Naive B cell (primary cell): ENCODE measurements at places on chromosomes 7 and 10.

GRCh38 chr7:65287023-65287422 lies 86.6 kb upstream of the ZNF92 start:
- no peak for DNase-seq

GRCh38 chr10:124596962-124597845 lies 135.6 kb downstream of the LHPP start:
- DNase-seq = no peak

GRCh38 chr10:4062072-4062471 lies 277.1 kb upstream of the KLF6 start:
- DNase-seq = no peak

DNA sequence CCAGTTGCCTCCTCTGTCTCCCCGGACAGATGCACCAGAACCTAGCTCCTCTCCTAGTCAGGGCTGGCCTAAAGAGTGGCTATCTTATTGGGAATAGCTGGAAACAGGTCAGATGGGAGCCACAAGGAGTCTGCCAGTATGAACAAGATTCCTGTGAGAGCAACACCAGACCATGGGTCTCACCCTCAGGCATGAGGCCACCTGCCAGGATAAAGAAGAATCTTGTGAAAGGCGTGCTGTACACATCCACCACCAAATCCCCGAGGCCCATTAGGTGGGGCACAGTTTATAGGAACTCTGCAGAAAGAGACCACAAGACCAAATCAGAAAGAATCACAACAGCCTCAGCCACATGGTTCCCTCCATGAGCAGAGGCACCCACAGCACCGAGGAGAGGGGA lies 325.9 kb downstream of the TNS3 start:
- DNase-seq = no peak

- DNase-seq = no peak
These were observed 466.4 kb upstream of the ZMIZ1 start for GRCh38 chr10:78602201-78602932.

DNA sequence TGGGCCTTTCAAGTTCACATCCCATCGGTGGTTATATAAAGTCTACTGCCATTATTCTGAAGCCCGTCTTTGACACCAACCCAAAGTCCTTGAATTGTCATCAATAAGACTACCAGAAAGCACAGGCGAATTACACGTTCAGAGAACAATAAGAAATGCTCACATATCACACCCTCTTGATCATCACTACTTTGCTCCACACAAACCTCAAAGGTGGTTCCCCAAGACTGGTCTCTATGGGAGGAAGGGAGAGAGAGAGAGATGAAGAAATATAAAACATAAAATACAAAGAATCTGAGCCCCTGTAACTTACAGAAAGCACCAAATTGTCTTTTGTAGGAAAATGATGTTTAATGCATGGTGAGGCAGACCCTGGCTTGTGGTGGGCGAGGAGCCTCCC lies 4.4 kb downstream of the HIPK2 start:
- no peak for DNase-seq

- DNase-seq = no peak
These were observed 2.6 kb downstream of the ST7 start for GRCh38 chr7:116955801-116956476.

GRCh38 chr10:34171957-34172527 lies 643.1 kb downstream of the PARD3 start:
- no peak for DNase-seq

- no peak for DNase-seq
These were observed 16.9 kb downstream of the CPA1 start for GRCh38 chr7:130397051-130397757.

DNA sequence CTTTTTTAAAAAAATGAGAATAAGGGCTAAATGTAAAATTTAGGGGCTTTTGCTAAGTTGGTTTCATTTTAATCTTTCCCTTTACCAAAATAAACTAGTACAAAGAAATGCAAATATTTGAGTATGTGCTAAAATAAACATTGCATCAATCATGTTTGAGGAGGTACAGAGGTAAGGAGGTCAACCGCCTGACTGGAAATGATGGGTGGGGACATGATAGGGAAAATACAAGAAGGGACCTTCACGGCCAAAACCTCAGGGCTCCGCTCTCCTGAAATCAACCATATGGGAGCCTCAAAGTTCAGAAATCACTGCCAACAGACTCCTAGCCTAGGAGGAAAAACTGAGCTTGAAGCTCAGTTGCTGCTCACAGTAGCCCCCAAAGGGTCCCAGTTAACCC lies 207.6 kb downstream of the AHR start:
- DNase-seq = no peak

DNA sequence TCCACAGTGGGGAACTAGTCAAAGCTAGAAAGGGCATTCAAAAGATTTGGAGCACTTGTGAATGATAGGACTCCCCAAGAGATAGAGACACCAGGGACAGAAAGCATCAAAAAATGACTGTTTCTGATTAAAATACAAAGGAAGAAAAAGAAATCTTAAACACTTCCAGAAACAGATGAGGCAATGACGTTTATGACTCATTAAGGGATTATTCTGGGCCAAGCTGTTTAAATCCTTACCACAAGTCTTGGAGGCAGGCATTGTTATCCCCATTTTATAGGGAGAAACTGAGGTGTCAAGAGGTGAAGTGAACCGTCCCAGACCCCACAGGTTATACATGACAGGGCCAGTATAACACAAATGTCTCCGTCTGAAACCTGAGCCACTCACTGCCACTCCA lies 68.3 kb upstream of the AMPH start:
- no peak for DNase-seq

GRCh38 chr10:14924013-14924412 lies 29.9 kb downstream of the DCLRE1C start:
- DNase-seq = no peak

GRCh38 chr10:77724820-77725219 lies 87.2 kb upstream of the KCNMA1 start:
- DNase-seq = no peak

- no peak for DNase-seq
These were observed 287.2 kb downstream of the ETV1 start for GRCh38 chr7:13702251-13702650.

- no peak for DNase-seq
These were observed 119.5 kb upstream of the PRSS1 start for GRCh38 chr7:142629588-142630260.

DNA sequence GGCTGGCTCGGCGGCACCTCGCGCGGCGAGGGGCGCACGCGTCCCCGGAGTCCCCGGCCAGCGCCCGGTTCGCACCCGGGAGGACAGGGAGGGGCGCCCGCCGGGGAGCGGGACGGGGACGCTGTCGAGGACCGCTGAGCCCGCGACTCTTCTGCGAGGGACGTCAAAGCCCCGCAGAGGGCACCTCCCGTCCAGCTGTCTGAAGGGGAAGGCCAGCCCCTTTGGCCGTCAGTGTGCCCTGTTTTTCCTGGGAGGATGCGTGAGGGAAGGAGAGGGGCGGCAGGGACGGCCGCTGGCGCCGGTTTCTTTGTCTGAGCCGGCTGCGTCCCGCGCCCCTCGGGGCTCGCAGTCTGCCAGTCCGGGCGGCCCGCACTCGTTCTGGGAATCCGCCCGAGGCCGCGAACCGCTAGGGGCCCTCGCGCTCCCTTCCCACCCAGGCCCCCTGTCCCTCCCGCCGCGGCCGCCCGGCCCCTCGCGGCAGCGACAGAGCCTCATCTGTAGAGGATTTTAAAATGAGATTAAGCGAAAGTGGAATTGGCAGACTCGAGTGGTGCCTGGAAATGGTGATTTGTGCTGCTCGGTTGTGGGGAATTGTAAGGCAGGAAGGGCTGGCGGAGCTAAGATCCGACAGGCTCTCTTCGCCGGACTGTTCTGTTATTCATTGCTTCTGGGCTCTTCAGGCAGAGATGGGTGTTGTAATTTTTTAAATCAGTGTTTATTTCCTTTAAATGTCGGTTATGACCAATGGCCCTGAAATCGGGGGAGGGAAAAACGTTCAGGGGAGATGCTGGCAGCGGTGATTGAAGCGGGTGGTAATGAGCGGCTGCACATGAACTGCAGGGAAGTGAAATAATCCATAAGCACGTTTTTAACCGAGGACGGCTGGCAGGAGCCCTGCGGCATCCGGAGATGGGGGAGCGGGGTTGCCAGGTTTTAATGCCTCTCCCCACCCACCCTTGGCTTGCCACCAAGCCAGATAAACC lies 618 bp upstream of the RELN start:
- no peak for DNase-seq

- DNase-seq = no peak
These were observed 73.3 kb downstream of the NRCAM start for GRCh38 chr7:108382932-108383331.

GRCh38 chr10:30540276-30540675 lies 89.3 kb downstream of the LYZL2 start:
- DNase-seq = no peak

DNA sequence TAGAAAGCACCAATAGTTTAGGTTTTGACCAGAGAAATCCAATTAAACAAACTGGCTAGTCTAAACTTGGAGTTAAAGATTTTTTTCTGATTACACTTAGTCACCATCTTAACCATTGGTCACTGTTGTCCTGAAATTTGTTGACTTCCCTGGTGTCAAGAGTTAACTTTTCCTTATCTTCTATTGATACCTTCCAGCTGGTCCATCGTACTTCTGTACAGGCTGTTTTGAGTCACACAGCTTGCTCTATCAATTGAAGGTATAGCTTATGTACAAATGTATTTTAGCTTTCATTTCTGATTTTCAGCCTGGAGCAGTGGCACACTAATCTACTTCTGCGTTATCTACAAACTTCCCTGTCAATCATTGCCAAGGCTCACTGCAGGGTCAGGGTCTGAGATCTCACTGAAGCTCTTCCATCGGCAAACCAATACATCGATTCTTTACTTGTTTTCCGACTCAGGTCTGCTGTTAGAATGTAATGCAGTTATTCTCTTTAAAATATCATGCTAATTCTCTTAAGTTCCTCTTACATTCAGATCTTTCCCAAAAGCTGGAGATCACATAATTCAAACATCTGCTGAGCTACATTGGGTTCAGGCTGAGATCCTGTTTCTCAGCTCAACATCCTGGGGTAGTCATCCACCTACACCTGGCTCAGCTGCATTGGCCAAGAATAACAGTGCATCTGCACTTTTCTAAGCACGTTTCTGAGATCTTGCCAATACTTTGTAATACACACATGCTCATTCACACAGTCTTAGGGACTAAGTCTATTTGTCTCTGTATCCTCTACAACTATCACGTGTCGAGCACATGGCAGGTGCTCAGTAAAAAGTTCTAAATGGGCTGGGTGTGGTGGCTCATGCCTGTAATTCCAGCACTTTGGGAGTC lies 11.3 kb downstream of the MRPS33 start:
- no peak for DNase-seq

DNA sequence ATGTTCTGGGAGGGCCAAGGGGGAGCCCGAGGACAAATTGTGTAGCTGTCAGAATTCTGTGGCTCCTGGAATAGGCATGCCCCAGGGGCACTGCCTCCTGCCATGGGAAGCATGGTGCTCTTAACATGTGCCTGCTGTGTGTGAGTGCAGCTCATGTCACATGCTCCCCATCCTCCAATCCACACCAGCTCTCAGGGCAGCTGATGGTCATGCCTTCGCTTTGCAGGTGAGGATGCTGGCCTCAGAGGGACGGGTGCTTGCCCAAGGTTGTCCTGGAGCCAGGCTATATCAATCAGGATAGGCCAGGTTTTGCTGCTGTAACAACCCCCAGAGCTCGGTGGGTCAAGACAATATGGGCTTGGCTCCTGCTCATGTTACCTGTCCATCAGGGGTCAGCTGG lies 303.4 kb downstream of the RPS24 start:
- DNase-seq = no peak

- DNase-seq = no peak
These were observed 1342.6 kb downstream of the REEP3 start for GRCh38 chr10:64863836-64864235.

DNA sequence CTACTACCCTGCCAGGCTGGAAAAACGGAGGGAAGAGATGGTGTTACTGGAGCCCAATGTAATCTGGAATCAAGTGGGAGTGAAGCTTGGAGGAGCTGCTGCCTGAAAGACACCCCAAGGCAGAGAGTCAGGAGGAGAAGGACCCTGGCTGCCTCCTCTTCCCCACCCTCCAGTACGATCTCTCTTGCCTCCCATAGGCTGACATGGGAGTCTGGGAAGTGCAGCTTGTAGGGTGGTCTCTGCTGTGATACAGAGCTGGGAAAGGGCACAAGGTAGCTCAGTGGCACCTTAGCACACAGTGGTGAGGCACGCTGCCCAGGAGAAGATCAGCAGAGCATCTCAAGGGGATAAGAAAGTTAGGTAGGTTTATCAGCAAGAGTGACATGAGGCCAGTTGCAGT lies 35.9 kb downstream of the EMX2 start:
- DNase-seq = no peak

GRCh38 chr10:76479103-76479790 lies 1047.8 kb downstream of the LRMDA start:
- DNase-seq = no peak

GRCh38 chr10:101763141-101763846 lies 12.6 kb downstream of the FGF8 start:
- DNase-seq = no peak

- DNase-seq = no peak
These were observed 29.7 kb upstream of the DDC start for GRCh38 chr7:50594734-50595485.

- DNase-seq = no peak
These were observed 61.6 kb downstream of the CCDC71L start for GRCh38 chr7:106599343-106599698.

- DNase-seq = no peak
These were observed 121.7 kb downstream of the MACC1 start for GRCh38 chr7:20095436-20095835.

DNA sequence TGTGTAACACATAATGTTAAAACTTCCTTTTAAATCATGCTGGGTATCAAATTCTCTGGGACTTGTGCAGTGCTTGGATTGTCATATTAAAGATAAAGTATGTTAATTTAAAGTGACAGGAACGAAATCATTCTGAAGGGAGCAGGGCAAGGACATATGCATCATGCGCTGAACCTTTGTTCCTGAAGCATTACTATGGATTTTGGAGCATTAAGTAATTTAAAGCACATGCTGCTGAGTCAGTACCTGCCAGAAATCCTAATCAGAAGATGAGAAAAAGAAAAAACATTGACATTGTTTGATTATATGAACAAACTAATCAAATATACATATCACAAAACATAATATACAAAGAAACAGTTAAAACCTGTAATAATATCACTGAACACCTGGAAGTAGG lies 101.4 kb downstream of the MICU1 start:
- no peak for DNase-seq

- DNase-seq = no peak
These were observed 120.9 kb downstream of the SEMA3D start for GRCh38 chr7:85065888-85066485.

GRCh38 chr7:29987083-29987482 lies 2.5 kb downstream of the SCRN1 start:
- DNase-seq = no peak

DNA sequence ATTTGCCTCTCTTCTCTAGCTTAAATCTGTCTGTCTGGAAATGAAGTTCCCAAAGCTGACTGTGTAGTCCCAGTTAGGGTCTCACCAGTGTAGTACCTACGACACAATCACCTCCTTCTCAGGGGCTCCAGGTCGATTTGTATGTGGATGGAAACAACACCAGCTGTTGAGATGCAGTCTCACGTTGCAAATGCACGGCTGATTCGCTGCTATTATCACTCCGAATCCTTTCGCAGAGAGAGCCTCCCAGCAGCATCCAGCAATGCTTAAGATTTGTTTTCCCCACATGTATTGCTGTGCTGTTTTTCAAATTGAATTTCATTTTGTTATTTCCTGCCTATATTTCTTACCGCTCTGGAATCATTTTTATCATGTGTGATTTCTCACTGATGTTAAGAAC lies 16.3 kb downstream of the VSTM4 start:
- DNase-seq = no peak
